ENCODE measurements at places on chromosomes 5 and 9.
A peak's percentile ranks its signal among the peaks of the same experiment; 100 is the strongest.

DNA sequence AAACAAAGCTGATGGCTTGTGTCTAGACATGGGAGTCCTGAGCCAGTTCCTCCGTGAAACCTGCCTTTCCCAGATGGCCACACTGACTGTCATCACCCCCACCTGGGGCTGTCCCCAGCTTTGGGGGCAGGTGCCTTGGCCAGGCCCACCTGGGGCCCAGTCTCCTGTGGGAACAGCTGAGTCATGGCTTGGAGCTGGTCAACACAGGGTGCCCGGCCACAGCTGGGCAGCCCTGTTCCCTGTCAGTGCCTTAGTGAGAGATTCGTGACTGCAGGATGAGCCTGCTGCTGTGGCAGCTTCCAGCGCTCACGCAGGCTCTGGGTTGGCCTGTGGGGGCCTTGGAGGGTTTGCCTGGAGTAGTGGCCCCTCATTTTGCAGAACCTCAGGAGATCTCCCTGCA is 56.5 kb downstream of the COL5A1 start:
- DNase-seq, result no peak

DNA sequence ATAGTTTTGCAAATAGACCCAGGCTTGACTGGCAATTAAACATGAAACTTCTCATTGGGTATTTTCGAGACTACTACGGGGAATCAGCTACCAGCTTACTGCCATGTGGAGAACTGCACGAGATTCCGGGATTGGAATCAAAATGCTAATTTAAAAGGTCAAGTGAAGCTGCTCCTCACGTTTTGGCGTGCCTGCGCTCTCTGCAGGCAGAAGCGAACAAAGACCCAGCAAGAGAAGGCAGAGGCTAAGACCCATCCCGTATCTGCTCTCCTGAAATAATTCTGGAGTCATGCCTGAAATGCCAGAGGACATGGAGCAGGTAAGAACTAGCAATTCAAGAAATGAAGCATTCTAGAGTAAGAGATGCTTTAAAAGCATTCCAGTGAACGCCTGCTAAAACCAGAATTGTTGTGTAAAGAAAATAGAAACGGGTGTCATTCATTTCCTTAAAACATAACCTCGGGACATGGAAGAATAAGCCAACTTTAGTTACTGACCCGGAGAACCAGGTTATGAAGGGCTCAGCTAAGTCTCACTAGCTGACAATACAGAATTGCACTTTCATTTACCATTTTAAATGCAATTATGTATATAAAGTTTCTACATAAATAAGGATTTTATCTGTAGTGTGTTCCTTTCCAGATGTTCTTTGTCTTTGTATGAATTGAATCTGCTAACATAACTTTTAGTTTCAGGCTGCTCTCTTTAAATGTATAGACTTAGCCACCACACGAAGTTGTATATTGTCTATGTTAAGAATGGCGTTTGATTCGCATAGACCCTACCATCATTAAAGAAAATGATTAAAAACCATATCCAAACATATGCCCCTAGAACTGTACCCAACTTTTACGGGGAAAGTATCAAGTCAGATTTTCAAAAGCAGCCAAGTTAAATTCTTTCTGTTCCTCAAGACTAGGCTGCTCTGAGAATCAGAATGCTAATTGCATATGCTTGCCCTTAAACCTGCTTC is 2.0 kb upstream of the MAT2B start:
- peak; percentile 83 for DNase-seq

GRCh38 chr5:138169124-138169523 is 9.3 kb downstream of the BRD8 start:
- no peak for DNase-seq

DNA sequence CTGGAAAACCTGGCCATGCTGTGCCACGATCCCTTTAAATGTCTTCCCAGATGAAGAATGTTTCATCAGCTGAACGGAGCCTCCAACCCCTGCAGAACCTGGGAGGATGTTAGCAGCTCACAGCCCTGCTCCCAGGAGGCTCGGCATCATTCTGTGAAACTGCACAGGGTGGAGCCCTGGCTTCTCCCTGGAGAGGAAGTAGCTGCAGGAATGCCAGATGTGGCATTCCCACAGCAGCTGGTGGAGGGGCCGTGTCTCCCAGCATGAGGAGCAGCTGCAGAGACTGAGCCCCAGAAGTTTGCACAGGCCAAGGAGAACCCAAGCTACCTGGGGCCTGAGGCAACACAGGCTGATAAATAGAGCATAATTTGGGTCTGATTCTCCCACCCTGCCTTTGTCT is 165.8 kb upstream of the MAP3K1 start:
- DNase-seq, result no peak

GRCh38 chr9:84379740-84380139 is 39.2 kb upstream of the SLC28A3 start:
- DNase-seq, result no peak

- DNase-seq, result no peak
Observed at GRCh38 chr5:58451732-58452565, 7.9 kb downstream of the PLK2 start.

- DNase-seq, result no peak
Observed at GRCh38 chr5:67306965-67307607, 110.5 kb upstream of the CD180 start.

- peak; percentile 55 for DNase-seq
Observed at GRCh38 chr5:18882154-18882553, 1105.8 kb downstream of the CDH18 start.

DNA sequence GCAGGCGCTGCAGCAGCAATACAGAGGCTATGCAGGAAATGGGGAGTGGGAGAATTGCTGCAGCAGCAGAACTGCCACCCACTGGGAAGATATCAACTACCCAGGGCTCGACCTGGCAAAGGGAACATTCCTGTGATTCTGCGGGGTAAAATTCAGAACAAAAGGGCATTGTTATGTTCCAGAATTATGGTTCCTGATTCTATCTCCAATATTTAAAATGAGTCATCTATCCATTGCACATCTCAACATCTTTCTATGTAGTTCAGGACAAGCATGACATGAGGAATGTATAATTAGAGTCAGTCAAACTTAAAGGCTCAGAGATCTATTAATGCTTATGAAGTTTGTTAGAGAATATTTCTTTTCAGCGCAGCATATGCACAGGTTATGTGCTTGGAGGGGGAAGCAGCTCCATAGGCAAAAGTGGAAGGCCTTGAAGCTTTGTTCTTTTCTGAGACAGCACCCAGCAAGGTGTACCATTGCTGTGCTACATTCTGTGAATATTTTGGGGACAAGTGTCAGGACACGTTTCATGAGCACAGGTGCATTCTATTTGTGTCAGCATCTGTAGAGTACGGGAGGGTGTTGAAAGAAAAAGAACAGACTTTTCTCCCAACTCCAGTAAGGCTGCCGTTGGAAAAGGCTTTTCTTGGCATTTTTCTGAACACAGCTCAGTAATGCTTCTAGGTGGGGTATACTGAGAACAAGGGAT is 395.6 kb upstream of the MPDZ start:
- no peak for DNase-seq

- no peak for DNase-seq
Observed at GRCh38 chr5:149358868-149359495, 1.1 kb downstream of the PCYOX1L start.

- no peak for DNase-seq
Observed at GRCh38 chr5:177448244-177448950, 1.8 kb downstream of the PRR7 start.

DNA sequence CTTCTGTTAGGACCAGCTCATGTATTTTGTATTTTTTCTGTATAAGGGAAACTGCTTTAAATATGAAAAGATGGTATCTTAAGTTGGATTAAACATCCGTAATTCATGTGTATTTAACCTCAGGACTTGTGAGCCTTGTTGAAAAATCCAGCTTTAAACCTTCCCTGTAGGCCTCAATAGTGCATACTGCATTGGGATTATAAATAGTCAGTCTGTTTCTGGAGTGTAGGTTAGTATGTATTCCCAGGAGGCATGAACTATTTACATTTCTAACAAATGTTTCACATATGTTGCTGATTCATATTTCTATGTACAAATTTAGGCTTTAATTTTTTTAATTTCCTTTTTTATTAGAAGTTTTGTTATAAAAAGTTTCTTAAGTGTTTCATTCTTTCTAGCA is 137.9 kb upstream of the GRHPR start:
- DNase-seq, result no peak

DNA sequence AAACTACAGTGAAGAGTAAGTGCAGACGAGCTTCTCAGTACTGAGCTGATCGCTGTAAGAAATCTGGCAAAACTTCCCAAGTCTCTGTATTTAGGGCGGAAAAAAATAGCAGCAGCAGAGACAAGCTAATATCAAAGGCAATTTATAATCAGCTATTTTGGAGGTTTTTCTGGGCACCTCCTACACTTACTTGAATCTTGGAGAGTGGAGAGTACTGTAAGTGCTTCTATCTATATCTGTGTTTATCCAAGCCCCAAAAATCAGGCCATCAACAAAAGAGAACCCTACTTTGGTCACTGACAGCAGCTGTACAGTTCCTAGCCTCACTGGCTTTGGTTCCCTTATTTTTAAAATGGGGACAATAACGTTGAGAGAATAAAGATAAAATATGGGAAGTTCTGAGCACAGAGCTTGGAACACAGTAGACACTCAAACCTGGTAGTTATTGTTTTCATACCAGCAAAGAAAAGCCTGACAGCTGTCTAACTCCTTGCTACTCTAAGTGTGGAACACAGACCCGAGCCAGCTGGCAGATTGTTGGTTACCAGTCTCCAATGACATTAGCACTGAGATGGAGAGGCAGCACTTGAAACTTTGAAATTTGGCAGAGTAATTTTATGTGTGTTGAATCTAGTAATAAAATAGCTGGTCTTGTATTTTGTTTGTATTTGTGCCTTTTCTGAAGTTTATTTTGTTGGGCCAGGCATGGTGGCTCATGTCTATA is 96.0 kb upstream of the SLC28A3 start:
- DNase-seq, result no peak

DNA sequence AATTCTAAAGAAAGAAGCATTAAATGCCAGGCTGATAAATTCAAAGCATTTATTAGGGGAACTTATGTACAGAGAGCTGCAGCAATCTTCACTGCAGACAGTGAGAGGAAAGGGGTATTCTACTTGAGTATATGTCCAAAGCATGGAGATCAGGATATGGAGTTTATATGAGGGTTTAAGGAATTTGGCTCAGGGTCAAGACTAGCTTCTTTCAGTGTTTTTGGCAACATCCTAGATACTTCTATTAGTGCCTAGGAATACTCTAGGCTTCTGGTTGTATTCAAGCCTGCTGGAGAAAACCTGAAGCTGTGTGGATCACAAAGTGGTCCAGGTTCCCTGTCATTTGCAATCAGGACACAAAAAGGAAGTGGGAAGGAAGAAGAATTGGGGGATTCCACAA is 194.6 kb downstream of the CETN3 start:
- DNase-seq, result no peak

DNA sequence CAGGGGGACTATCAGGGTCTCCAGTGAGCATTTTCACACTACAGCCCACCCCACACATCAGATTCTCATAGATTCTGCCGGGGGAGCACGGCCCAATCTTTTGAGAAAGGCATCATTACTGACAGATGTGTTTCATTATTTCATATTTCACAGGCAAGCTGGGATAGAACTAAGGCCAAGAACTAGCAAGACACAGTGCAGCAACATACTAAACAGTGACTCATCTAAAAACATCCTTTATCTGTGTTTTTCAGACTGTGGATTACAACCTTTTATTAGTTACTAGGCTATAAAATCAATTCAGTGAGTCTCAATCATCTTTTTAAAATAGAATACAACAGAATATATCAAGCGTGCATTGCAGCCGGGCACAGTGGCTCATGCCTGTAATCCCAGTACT is 59.8 kb downstream of the CPLANE1 start:
- DNase-seq, result no peak

- DNase-seq, result no peak
Observed at GRCh38 chr9:121636341-121636865, 15.0 kb upstream of the DAB2IP start.

DNA sequence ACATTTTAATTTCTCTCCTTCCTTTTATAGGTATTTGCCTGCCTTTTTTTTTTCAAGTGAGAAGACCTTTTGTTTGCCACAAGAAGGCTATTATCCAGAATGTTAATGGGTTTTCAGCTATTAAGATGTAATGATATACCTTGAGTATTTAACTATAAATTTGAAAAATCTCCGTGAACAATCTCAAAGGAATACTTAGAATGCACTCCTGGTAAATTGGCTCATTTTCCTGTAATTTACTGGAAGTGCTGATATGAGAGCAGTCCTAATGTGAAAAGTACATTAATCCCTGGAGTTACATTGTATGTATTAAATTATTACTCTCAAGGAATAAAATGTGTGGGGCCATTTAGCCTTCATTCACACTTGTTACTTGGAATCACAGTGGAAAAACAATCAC is 32.4 kb downstream of the AOPEP start:
- no peak for DNase-seq

- no peak for DNase-seq
Observed at GRCh38 chr5:169142264-169142970, 158.5 kb downstream of the SLIT3 start.

- no peak for DNase-seq
Observed at GRCh38 chr5:135344349-135344748, 54.7 kb downstream of the MACROH2A1 start.

DNA sequence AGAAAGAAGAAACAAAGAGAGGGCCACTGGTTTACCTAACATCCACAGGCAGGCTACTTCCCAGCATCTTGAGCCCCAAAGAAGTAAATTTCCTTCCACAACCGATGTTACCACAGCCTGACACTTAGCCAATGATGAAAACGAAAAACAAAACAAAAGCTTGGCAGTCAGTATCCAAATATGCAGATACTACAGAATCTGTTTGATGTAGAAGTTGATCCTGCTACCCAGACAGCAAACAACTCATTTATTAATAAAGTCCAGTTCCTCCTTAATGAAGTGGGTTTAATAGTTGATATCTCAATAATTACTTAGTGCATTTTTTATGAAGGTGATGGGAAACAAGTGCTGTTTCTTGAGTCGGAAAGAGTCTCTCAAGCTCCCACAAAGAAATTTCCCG is 67.1 kb upstream of the GABRP start:
- DNase-seq, result no peak

DNA sequence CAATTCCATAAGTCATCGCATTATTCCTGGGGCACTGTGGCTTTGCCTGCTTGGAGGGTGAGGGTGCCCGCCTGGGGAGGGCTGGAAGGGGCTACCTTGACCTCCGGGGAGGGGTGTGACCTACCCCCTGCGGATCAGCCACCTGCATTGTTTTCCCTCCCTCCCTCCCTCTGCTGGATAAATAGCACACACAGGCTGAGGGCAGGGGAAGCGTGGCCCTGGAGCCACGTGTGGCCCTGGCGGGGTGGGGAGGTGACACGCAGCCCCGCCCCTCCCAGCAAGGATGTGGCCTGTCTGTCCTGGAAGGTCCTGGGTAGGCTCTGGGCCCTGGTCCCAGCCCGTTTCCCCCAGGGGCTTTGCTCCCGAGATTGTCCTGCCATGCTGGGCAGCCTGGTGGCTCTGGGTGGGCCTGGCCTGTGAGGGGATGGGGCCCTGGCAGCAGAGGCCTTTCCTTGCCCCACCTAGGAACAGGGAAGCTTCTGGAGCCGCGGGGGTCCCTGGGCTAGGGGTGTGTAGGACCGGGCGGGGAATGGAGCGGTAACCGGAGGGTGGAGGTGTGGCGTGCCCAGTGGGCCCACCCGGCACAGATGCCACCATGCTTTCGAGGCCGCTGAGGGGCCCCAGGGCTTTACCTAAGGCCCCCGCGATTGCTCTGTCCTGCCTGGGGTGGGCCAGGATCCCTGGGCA is 33.4 kb downstream of the RXRA start:
- DNase-seq, result no peak

- DNase-seq, result peak; percentile 22
Observed at GRCh38 chr5:55691265-55692105, 20.6 kb downstream of the SLC38A9 start.
